Stimulated activated CD4-positive, alpha-beta T cell treated with anti-CD3 and anti-CD28 coated beads, Interleukin-4, amount 100 ng/mL, for 1 hour (primary cell): ENCODE measurements at places on chromosomes 12 and 14.

GRCh38 chr12:102675672-102676071 lies 195.3 kb upstream of the IGF1 start:
- no peak for DNase-seq

DNA sequence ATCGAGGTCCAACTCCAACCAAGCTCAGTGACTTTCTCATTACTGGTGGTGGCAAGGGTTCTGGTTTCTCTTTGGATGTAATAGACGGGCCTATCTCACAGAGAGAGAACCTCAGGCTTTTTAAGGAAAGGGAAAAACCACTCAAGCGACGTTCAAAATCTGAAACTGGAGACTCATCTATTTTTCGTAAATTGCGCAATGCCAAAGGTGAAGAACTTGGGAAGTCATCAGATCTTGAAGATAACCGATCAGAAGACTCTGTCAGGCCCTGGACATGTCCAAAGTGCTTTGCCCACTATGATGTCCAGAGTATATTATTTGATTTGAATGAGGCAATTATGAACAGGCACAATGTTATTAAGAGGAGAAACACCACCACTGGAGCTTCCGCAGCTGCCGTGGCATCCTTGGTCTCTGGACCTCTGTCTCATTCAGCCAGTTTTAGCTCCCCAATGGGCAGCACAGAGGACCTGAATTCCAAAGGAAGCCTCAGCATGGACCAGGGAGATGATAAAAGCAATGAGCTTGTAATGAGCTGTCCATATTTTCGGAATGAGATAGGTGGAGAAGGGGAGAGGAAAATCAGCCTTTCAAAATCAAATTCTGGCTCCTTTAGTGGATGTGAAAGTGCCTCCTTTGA lies 343.5 kb upstream of the RGS6 start:
- no peak for DNase-seq

- peak; percentile 29 for DNase-seq
These were observed 79.3 kb downstream of the SSPN start for GRCh38 chr12:26274441-26275312.

DNA sequence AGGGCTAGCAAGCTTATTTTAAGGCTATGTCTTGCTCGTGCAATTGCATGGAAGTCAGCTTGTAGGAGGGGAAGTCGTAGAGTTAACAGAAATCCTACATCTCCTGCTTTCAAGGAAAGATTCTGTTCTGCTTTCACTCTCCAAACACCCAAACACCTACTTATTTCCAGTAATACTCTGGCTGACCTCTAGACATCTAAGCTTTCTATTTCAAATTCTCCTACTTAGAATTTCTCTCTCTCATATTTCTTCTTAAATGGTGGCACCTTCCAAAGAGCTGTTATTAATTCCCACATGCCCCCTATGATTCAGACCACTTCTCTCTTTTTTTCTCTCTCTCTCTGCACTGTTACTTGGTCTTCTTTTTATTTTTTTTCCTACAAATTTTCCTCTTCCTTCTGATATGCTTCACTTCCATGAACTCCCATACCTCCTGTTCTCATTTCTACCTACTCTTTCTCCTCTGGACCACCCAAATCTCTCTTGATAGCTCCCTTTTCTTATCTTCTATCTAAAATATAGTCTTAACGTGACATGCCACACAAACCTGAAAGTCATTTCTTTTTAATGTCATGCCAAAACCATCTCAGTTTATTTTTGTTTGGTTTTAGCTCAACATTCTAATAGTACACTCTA lies 90.8 kb downstream of the RPS6KA5 start:
- DNase-seq, result no peak

- no peak for DNase-seq
These were observed 3.7 kb upstream of the RTL1 start for GRCh38 chr14:100907240-100907639.

- no peak for DNase-seq
These were observed 1.9 kb upstream of the CNPY2 start for GRCh38 chr12:56317675-56318074.

- DNase-seq, result no peak
These were observed 275.2 kb upstream of the FLRT2 start for GRCh38 chr14:85254711-85255110.

DNA sequence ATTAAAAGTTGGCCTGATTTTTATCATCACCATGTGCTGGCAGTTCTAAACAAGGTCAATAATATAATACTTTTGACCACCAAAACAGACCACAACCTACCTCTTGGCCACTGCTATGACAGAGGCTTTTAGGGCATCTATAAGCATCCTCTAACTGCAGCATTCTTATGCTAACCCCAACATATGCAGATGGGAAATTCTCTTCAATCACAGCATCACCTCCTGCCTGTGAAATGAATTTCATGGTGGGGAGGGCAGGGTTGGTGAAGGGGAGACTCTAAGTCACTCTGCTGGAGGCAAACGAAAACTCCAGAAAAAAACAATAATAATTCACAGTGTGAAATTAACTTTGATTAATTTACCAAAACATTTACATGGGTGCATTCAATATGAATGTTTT lies 78.8 kb upstream of the FAR2 start:
- no peak for DNase-seq
